ENCODE measurements at places on chromosomes 5 and 9. TPM values are rescaled to one million over a fixed set of nuclear protein-coding genes. Genes with fewer than 3 reads are reported as not detected.

TMEFF1 gene
- not detected for total RNA-seq

HTR4 gene
- total RNA-seq = not detected

SLC22A4 gene
- total RNA-seq = not detected

RC3H2 gene
- 47.0 TPM for total RNA-seq

MYMK gene
- not detected for total RNA-seq

TMEM267 gene
- 18.1 TPM for total RNA-seq

TMEM161B gene
- 28.7 TPM for total RNA-seq

GLRA1 gene
- total RNA-seq = not detected

RGP1 gene
- total RNA-seq = 34.6 TPM

MAP1B gene
- 0.98 TPM for total RNA-seq

TMEM252 gene
- total RNA-seq = not detected

ADAMTS13 gene
- 3.3 TPM for total RNA-seq

CACNA1B gene
- total RNA-seq = not detected

MARVELD2 gene
- 1.2 TPM for total RNA-seq

PHF2 gene
- 38.5 TPM for total RNA-seq

CFAP157 gene
- 0.44 TPM for total RNA-seq

PTGDS gene
- total RNA-seq = 29.8 TPM

NRARP gene
- 2.6 TPM for total RNA-seq

CD72 gene
- total RNA-seq = 9.2 TPM

ANXA1 gene
- 173 TPM for total RNA-seq

- DNase-seq = no peak
Observed at GRCh38 chr9:111195766-111196165, 134.3 kb downstream of the OR2K2 start.

DNA sequence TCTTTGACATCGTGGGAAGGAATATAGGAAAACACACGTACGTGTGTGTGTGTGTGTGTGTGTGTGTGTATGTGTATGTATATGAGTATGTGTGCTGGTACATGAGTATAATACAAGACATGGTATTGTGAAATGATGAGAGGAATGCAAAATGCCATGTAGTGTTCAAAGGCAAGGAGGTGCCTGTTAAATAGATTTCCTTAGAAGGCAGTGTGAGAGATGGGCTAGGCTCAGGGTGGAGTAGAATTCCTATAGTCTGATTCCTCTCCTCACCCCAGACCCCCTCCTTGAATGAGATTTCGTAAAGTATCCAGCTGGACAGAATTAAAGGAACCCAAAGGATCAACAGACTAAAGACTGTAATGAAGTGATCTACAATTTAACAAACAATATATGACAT lies 11.1 kb downstream of the GPR21 start:
- DNase-seq = no peak

- DNase-seq = no peak
Observed at GRCh38 chr5:149227168-149227826, 44.4 kb upstream of the AFAP1L1 start.

DNA sequence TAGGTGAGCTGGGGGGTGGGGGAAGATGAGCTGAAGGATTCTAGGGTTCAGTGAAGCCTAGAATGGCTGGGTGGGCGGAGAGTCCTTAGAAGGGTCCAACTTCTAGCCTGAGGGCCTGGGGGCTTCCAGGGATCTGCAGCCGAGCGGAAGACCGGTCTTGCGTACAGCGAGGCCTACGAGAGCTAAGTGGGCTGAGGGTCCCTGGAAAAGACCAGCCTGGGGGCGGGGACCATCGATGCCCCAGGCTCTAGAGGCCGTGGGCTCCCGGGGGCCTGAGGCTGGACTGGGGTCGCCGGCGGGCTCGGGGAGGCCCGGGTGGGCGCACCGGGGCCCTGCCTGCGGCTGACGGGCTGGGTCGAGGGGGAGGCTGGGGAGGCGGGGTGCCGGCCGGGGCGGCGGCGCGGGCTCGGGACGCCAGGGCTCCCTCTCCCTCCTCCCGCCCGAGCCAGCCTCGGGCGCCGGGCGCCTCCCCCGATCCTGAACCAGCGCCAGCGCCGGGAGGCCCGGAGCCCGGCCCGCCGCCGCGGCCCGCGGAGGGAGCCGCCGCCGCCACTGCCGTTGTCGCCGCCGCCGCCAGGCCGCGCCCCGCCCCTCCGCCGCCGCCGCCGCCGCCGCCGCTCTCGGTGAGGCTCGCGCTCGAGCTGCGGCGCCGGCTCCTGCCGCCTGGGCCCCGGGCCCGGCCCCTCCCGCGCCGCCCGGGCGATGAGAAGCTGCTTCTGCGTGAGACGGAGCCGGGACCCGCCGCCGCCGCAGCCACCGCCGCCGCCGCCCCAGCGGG lies at the start of gene MVB12B:
MVB12B (plus strand) TSS at position 602 of the 778 bp plus-strand sequence; CDS start at position 703, 101 bp downstream.
- peak; percentile 59 for DNase-seq

GRCh38 chr9:134234001-134234660 lies 69.8 kb upstream of the RNU6ATAC start:
- no peak for DNase-seq

- DNase-seq = no peak
Observed at GRCh38 chr5:126070481-126070880, 352.7 kb upstream of the GRAMD2B start.

GRCh38 chr5:153390569-153390968 lies 99.9 kb upstream of the GRIA1 start:
- no peak for DNase-seq

DNA sequence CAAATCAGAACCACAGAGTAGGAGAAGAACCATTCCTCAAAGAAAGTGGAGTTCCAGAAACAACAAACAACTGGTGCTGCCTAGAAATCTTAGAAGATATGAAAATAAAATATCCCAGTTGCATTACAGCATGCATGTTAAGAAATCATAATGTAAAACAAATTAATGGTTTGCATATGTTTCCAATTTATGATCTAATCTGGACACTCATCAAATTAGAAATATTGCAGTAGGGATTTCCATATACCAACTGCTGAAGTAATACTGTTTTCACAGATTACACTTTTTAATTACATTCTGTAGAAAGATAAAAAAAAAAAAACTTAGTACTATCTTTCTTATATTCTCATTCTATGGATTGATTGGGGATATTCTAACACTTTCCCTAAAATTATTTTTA lies 1034.6 kb upstream of the C9orf72 start:
- no peak for DNase-seq

DNA sequence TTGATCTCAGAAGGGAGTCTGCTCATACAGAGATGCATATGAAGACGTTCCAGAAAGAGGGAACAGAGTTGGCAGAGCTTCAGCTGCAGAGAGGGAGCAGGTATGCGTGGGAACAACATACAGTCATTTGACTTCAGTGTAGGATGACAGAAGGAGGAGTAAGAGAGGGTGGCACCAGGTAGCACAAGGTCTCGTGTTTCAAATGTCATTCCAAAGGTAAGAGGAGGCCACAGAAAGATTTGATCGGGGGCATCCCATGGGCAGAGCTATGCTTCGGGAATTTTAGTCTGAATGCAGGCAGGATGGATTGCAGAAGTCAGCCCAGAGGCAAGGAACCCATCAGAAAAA lies 367.1 kb downstream of the CDK5RAP2 start:
- no peak for DNase-seq

- no peak for DNase-seq
Observed at GRCh38 chr5:150142185-150142958, 13.3 kb downstream of the PDGFRB start.

DNA sequence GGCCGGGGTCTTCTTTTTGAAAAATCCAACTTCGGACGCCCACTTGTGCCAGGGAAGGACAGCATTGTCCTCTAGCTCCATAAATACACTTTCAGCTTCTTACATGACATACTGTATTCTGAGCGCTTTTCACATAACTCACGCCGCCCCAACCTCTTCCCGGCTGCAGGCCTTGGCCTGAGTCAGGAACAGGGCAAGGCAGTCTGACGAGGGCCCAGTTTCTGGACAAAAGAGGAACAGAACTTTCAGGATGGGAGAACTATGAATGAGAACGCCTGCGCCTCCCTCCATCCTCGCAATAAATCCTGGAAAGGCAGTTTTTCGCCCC lies 650 bp downstream of the DCTN4 start:
- no peak for DNase-seq

DNA sequence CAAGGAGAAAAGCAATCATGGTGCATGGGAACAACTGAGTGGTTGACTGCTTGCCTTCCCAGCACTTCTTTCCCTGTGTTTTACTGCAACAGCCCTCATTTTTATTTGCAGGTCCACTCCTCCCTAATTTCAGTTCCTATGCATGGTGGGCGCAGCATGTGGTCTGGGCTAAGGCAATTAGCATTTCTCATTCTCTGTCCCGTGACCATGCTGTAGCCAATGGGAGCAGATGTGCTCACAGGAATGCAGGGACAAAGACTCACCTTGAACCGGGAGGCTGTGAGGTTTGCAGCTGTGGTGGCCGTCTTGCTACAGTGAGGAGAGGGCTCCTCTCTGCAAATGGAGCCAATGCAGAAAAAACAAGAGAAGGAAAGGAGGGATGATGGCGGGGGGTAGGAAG lies 315.5 kb downstream of the SLIT3 start:
- no peak for DNase-seq

- no peak for DNase-seq
Observed at GRCh38 chr5:127556609-127557334, 39.3 kb downstream of the PRRC1 start.

DNA sequence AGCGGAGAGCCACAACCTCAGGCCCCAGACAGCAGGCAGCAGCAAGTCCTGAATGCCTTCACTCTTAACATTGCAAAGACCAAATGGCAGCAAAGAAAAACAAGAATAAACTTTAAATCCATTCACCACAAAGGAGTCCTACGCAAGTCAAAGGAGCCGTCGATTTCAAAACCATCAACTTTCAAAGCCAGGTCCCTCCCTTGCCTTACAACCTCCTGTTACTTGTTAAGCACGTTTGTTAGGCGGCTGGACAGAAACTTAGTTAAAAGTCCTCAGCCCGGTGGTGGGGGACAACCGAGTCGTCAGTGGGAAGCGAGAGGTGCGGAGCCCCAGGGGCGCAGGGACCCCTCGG lies 938 bp downstream of the LPAR1 start:
- no peak for DNase-seq

DNA sequence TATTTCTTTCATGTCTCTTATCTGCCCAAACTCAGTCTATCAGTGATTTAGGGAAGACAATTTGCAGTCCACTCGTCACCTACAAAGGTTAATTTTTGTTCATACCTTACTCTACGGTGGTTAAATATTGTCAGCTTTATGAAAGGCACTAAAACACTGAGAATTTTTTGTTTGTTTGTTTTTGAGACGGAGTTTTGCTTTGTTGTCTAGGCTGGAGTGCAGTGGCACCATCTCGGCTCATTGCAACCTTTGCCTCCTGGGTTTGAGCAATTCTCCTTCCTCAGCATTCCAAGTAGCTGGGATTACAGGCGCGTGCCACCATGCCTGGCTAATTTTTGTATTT lies 26.4 kb upstream of the TXN start:
- no peak for DNase-seq

- DNase-seq = no peak
Observed at GRCh38 chr5:103217101-103217500, 41.5 kb upstream of the MACIR start.

GRCh38 chr9:87147839-87148238 lies 200.5 kb upstream of the GAS1 start:
- no peak for DNase-seq

- DNase-seq = no peak
Observed at GRCh38 chr5:134038138-134038537, 33.4 kb upstream of the VDAC1 start.

GRCh38 chr5:42654645-42655044 lies 102.0 kb upstream of the CCDC152 start:
- DNase-seq = no peak

GRCh38 chr9:130780865-130781504 lies 54.1 kb upstream of the ABL1 start:
- DNase-seq = no peak

DNA sequence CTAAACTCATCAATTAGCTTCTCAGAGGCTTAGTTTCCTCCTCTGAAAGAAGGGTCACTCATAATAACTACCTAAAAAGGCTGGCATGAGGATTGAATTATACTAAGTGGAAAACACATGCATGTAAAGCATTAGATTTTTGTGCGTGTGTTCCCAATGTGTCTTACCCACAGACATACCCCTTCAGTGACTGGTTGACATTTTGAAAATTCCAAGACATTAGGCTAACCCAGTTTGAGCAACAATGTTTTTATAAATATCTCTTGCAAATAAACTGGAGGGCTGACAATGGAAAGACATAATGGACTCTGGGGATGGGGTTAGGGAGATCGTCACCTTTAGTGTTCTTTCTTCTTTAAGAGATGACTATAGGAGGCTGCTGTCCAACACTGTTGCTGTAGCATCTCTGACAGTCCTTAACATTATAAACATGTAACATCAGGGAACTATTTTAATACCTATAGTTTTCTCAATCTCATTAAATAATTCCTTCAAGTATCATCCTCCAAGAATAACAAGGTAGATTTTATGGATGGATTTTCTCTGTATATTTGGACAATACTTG lies 24.3 kb downstream of the HMHB1 start:
- DNase-seq = no peak

- no peak for DNase-seq
Observed at GRCh38 chr9:100575006-100575405, 2.9 kb upstream of the CAVIN4 start.

GRCh38 chr9:128285033-128285784 lies 9.1 kb downstream of the SWI5 start:
- no peak for DNase-seq

- DNase-seq = no peak
Observed at GRCh38 chr5:97078958-97079743, 63.3 kb downstream of the LIX1 start.

DNA sequence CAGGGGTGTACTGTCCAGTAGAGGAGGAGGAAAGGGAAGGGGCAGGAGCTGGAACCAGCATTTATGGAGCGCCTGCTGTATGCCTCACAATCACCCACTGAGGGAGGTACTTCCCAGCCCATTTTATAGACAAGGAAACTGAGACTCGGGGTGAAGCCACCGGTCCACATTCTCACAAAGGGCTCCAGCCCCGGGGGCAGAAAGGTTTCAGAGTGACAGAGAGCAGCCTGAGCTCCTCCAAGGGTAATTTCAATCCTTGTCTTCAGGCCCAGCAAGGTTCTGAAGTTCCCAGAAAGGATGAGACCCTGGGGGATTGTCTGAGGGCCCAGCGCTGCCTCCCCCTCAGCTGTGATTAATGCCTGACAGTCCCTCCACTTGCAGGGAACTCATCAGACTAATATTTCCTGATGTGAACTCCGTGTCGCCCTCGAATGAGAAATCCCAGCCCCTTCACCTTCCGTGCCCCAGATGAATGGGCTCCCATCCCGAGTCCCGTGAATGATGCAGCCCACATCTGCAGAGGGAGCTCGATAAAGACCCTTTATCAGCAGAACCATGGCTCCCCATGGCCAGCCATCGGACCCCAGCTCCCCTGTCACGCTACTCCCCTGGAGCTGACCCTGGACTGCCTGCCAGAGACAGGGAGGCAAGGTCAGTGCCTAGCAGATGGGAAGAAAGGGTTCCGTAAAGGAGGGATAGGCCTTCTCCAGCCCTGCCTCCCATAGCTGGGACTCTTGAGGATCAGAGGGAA lies 32.1 kb upstream of the MVB12B start:
- DNase-seq = no peak

GRCh38 chr9:99445371-99445891 lies 223.3 kb downstream of the SEC61B start:
- DNase-seq = no peak

- no peak for DNase-seq
Observed at GRCh38 chr9:8419596-8420275, 620.2 kb upstream of the DMAC1 start.
